H1 (cell line): ENCODE measurements at places on chromosomes 6 and 20. TPM values are rescaled to one million over a fixed set of nuclear protein-coding genes. Genes with fewer than 3 reads are reported as not detected.

The FOXF2 gene
- total RNA-seq: not detected in 2 replicates

- DNase-seq: no peak
Observed at GRCh38 chr6:48671505-48671904, 560.5 kb upstream of the PTCHD4 start.

The CDKN1A gene
- total RNA-seq: 14.5 and 15.2 TPM in 2 replicates

The FARS2 gene
- 14.0 and 14.4 TPM in 2 replicates for total RNA-seq

The GSTA2 gene
- not detected in 2 replicates for total RNA-seq

GRCh38 chr6:138157986-138158638 is 3.6 kb upstream of the ARFGEF3 start:
- no peak for DNase-seq

- DNase-seq: no peak
Observed at GRCh38 chr20:53828088-53828681, 234.5 kb upstream of the ZNF217 start.

The DEFB114 gene
- total RNA-seq: not detected in 2 replicates

- DNase-seq: no peak
Observed at GRCh38 chr6:7974938-7975763, 64.6 kb upstream of the TXNDC5 start.

The RGS17 gene
- 10.7 and 12.2 TPM in 2 replicates for total RNA-seq

The SULF2 gene
- 27.1 and 28.2 TPM in 2 replicates for total RNA-seq

DNA sequence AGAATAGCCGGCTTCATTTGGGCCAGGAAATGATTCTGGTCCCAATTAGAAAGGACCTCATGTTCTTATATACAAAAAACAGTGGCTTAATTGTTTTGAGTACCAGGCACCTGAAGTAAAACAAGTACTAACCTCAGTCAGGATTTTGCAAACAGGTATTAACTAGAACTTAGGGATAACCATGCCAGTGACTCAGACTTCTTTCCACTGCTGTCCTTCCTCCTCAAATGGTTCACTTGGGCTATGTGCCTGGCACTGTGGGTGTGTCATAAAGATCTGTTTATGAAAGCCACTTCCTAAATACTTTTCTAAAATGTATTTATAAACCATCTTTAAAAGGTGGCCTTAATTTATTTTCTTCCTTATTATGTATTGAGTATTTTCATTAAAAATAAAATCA is 10.7 kb downstream of the CLDN20 start:
- no peak for DNase-seq

The LINC00237 gene
- total RNA-seq: 0.28 and 0.69 TPM in 2 replicates

- peak; percentile 97 for DNase-seq
Observed at GRCh38 chr6:42166444-42167141, 6.6 kb upstream of the GUCA1A start.

The UST gene
- total RNA-seq: 31.9 and 34.5 TPM in 2 replicates

DNA sequence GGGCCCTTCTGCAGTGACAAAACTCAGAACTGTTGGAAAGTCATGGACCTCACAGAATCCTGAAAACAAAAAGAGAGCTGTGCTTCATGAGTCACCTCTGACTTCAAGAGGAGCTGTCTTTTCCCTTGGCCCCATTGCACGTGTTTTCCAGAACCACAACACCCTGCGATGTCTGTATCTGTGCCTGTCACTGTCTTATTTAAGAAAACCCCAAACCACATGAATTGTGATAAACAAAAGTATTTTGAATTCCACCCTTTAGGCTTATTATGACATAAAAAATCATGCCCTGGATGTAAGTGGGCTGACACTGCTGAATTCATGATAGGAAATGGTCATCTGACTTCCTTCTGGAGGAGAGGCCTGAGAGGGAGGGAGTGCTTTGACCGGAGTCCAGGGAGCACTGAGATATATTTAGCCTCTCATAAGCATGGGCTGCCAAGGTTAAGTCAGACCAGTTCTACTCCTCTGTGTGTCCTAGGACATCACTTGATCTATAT is 96.4 kb upstream of the DUSP22 start:
- DNase-seq: no peak

DNA sequence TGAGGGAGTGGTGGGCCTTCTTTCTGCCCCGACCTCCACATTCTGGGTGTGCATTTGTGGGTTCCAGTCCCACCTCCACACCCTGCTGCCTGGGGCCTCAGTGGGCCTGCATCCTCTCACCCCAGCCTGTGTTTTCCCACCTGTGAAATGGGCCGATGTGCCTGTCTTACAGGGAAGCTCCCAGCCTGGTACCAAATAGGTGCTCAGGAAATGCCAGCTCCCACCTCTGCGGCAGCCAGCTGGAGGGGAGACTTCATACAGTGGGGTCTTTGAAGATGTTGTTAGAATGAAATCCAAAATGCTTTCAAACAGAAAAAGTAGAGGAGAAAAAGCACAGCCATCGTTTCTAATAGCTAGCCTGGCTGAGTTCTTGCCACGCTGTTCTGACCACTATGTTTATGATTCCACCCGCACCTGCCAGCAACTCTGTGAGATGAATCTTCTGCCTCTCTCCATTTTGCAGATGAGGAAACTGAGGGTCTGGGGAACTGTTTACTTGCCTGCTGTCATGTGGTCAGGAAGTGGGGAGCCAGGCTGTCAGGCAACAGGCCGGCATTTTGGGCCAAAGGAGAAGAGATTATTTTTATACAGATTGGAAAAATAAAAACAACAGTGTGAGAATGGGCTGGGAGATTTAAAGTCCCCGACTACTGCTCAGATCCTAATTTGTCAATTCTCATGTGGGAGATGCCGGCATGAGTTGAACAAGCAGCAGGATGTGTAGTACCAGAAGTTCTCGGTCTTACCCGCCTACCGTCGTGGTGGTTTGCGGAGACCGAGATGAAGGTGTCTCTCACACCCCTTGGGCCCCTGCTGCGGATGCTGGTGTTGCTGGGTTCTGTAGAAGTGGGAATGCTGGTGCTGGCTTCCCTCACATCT is 4.6 kb downstream of the TMEM181 start:
- DNase-seq: no peak

The TRERF1 gene
- total RNA-seq: 21.5 and 22.8 TPM in 2 replicates

- no peak for DNase-seq
Observed at GRCh38 chr6:52539607-52540006, 37.3 kb downstream of the TRAM2 start.

The DEFB112 gene
- not detected in 2 replicates for total RNA-seq

GRCh38 chr20:57440678-57441509 is 49.7 kb downstream of the RBM38 start:
- DNase-seq: no peak

The PLA2G7 gene
- total RNA-seq: 1.5 and 1.9 TPM in 2 replicates

DNA sequence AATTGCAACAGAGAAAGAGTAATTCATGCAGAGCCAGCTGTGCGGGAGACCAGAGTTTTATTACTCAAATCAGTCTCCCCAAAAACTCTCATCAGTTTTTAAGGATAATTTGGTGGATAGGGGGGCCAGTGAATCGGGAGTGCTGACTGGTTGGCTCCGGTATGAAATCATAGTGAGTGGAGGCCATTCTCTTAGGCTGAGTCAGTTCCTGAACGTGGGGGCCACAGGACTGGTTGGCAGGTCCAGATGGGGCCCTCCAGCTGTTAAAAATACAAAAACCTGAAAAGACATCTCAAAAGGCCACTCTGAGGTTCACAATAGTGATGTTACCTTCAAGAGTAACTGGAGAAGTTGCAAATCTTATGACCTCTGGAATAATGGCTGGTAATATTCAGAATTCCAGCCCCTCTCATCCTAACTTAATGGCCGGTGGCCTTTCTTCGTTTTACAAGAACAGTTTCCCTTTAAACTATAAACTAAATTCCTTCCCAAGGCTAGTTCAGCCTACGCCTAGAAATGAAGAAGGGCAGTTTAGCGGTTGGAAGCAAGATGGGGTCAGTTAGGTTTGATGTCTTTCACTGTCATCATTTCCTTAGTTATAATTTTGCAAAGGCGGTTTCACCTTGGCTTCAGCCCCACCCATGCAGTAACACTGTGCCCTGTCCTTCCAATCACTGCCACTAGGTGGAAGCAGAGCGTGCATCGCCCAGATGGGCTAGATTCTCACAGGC is 6.8 kb upstream of the MICA start:
- DNase-seq: peak; percentile 92

The CYP24A1 gene
- total RNA-seq: not detected in 2 replicates

DNA sequence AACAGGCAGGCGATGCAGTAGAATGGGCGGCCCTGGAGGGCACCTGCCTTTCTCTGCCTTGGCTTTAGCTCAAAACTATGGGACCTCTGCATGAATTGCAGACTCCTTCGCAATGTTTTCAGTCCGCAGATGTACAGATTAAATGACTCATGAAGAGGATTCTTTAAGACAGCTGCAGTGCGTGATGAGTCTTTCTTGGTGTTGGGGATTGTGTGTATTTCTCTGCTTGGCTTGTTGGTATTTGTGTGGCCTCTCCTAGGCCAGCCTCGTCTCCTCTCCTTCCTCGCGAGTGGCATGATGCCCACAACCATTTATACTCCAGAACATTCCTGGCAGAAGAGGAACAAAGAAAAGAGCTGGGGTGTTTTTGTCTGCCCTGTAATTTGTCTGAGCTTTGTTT is 110.6 kb downstream of the SYNDIG1 start:
- DNase-seq: no peak

DNA sequence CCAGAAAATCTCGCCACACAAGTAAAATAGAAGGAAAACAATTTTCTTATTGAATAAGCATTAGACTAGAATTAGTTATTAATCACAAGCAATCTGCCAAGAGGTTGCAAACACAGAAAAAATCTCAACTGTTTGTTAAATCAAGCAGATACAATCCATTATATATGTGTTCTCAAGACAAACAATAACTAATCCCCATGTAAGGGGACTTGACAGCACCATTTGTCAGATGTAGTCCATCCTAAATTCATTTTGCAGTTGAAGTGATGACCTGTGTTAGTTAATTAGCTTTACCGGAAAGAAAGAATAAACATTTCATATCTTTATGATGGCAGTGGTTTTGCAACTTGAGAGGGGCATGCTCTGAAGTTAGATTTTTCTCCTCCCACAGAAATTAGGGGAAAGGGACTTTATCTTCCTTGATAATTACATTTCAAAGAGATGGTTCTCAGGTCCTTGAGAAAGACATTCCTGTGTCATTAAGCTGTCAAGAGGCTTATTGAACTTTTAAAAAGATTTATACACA is 1588.0 kb downstream of the GRIK2 start:
- no peak for DNase-seq

- DNase-seq: peak; percentile 26
Observed at GRCh38 chr20:59811681-59812171, 121.7 kb downstream of the SYCP2 start.

The MARCKS gene
- 111 and 117 TPM in 2 replicates for total RNA-seq

DNA sequence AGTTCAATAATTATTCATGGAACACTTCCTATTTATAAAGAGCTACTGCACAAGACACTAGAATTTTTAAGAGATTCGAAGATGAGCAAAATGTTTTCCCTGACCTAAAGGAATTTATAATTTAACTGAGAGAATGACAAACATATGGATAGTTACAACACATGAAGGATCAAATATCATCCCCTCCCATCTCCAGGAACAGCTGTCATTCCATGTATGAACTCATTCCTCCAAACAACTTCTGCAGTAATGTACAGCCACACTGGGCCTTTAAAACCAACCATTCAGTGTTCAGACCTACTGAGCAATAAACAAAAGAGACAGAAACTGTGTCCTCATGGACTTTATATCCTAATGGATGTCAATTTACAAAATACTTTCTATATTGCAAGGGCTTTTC is 87.8 kb downstream of the KIF16B start:
- no peak for DNase-seq

GRCh38 chr20:46013829-46014516 is 5.3 kb downstream of the MMP9 start:
- DNase-seq: no peak

- no peak for DNase-seq
Observed at GRCh38 chr6:107419733-107420132, 39.6 kb downstream of the PDSS2 start.

The CDSN gene
- total RNA-seq: not detected in 2 replicates

DNA sequence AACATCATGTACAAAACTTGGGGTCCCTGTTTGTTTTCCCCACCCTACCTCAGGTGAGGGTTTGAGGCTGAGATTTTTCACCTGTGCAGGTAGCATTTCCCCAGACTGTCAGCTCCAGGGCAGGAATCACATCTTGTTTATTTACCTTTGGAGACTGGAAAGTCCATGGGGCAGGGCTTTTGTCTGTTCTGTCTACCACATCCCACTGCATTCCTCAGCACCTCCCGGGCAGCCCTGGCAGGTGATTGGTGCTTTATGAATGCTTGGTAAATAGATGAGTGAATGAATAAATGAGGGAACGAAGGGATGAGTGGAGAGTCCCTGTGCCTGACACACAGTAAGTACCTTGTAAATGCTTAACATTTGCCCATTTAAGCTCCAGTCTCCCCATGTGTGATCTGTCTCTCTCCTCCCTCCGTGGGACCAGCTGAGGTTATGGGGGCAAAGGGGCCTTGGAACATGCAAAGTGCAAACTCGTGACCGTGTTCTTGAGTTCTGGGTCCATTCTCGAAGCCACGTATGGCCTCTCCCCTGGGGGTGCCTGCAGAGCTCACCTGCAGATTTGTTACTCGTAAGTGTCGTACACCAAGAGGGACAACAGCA is 69.7 kb upstream of the PMEPA1 start:
- no peak for DNase-seq

DNA sequence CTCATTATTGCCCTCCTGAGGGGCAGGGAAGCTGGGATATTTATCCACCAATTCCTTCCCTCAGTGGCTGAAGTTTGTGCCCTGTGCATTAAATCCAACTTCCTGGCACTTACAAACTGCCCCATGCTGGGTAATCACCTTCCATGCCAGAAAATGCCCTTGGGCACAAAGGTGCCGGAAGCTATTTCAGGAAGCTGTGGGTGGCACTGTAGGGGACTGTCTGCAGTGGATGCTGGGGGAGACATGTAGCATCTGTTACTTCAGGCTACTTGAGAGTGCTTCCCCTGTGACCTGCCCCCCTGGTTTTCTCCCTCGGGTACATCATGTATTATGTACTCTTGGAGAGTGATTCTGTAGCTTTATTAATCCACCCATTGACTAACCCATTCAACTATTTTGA is 24.7 kb upstream of the RALGAPA2 start:
- no peak for DNase-seq

GRCh38 chr20:44028868-44029847 is 114.5 kb downstream of the TOX2 start:
- no peak for DNase-seq

The NTSR1 gene
- 0.75 and 0.89 TPM in 2 replicates for total RNA-seq

The ZNF334 gene
- 15.9 and 17.8 TPM in 2 replicates for total RNA-seq

The BICRAL gene
- 12.2 and 12.7 TPM in 2 replicates for total RNA-seq

The LTB gene
- 0.43 TPM in 1 of 2 replicates, not detected in the other for total RNA-seq

The VWA7 gene
- total RNA-seq: 1.5 and 2.1 TPM in 2 replicates

The ISM1 gene
- total RNA-seq: 0.78 and 0.97 TPM in 2 replicates

DNA sequence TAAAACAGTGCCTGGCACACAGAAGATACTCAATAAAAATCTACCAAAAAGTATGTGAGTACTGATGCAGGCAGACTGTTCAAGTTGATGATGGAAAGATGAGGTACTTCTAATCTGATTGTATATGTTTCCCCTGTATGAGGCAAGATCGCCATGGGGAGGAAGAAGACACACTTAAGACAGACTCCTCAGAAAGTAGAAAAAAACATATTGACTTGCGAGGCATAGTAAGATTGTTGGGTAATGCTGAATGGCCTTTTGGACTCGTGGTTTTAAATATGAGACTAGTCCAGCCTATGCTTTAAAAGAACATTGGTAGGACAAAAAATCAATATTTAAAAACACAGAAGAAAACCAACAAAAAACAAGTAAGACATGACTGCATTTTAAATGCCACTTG is 72.6 kb downstream of the SHPRH start:
- no peak for DNase-seq

- DNase-seq: no peak
Observed at GRCh38 chr20:50272030-50272723, 81.5 kb downstream of the CEBPB start.
